ENCODE measurements at places on chromosomes 2 and 18.

- DNase-seq: no peak
These were observed 10.2 kb downstream of the CERS6 start for GRCh38 chr2:168466190-168466737.

DNA sequence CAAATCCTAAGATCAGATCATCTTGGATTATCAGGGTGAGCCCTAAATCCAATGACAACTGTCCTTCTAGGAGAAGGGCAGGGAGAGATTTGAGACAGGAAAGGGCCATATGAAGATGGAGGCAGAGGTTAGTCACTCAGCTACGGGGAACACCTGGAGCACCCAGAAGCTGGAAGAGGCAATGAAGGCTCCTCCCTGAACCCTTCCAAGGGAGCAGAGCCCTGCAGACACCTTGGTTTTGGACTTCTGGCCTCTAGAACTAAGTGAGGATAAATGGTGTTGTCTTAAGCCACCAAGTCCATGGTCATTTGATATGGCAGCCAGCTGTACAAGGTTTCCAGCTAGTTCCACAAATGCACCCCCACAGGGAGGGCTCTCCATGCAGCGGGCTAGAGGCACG lies 6.9 kb upstream of the PTPN2 start:
- no peak for DNase-seq

DNA sequence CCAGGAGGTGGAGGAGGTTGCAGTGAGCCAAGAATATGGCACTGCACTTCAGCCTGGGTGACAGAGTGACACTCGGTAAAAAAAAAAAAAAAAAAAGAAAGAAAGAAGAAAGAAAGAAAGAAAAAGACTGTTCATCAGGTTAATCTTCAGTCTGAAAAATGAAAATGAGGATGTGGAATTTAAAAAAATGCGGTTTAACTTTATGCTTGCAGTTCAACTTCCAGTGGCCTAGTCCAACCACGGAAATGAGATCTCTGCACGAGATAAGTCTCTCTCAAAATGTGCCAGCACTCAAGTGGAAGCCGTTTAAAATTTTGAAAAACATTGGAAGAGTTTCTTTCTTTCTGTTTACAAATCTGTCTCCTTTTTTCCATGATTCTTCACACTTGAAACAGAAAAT lies 112.1 kb downstream of the DOCK10 start:
- no peak for DNase-seq

GRCh38 chr2:158921599-158922408 lies 46.6 kb upstream of the TANC1 start:
- DNase-seq: no peak

- DNase-seq: no peak
These were observed 124.0 kb downstream of the BCL2 start for GRCh38 chr18:63195326-63196159.

DNA sequence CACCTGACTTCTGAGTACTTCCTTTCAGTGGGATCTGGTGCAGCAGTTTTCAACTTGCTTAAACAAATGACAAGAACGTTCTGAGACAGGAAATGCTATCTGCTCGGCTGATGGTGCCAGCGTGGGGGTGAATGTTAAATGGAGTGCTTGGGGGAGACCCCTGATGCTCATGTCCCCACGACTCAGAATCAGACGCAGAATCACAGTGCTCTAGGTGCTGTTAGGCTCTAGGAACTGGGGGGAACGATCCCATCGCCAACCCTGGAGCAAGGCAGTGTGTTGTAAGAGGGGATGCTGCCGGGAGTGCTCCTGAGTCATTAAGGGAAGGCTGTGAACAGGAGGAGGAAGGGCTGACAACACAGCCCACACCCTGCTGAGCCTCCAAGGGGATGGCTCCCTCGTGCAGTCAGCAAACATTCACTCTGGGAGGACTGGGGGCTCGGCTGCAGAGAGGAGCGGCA lies 34.1 kb upstream of the KCNF1 start:
- DNase-seq: no peak

DNA sequence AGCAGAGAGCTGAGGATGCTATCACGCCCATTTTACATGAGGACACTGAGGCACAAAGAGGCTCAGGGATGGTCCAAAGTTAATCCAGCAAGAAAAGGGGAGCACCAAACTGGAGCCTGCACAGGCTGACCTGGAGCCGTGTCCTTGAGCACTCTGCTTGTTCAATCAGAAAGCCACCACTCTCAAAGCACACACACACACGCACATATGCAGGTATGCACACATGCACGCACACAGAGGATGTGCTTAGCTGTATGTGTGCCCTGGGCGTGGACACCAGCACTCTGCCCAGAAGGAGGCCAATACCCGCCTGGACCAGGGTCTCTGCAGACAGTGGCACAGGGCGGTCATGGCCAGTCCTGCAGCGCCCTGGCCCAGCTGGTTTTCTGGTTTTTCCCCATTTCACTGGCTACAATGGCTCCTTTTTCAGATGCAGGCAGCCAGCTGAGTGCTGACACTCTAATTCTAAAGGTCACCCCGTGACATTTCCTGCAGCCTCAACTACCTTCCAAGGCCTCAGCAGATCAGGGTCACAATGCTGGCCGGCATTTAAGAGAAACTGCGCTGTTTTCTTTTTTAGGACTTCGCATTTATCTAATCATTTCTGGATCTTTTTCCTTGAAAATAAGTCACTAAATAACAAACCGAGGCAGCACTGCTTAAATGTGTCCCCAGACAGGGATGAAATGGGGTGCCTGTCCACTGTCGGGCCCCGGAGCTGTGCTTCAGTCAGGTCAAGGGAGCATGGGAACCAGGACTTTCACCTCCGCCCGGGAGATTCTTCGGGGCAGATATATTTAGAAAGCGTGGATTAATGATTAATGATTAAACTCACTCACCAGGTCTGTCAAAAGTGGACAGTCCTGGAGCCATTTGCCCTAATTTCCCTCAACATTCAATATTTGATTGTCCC lies 104.5 kb downstream of the HDAC4 start:
- no peak for DNase-seq

GRCh38 chr2:71466301-71467179 lies 13.2 kb downstream of the DYSF start:
- DNase-seq: no peak
